ENCODE measurements at places on chromosomes 5 and 9. TPM values are rescaled to one million over a fixed set of nuclear protein-coding genes. Genes with fewer than 3 reads are reported as not detected.

The ELL2 gene
- total RNA-seq: 132 TPM

The ACER2 gene
- 15.6 TPM for total RNA-seq

The MAMDC2 gene
- 0.68 TPM for total RNA-seq

The MSX2 gene
- total RNA-seq: 0.21 TPM

The IFNA2 gene
- total RNA-seq: not detected
